ENCODE measurements at places on chromosomes 3 and 15. TPM values are rescaled to one million over a fixed set of nuclear protein-coding genes. Genes with fewer than 3 reads are reported as not detected.

GRCh38 chr3:69178838-69179739 lies 56.7 kb upstream of the LMOD3 start:
- no peak for DNase-seq

DNA sequence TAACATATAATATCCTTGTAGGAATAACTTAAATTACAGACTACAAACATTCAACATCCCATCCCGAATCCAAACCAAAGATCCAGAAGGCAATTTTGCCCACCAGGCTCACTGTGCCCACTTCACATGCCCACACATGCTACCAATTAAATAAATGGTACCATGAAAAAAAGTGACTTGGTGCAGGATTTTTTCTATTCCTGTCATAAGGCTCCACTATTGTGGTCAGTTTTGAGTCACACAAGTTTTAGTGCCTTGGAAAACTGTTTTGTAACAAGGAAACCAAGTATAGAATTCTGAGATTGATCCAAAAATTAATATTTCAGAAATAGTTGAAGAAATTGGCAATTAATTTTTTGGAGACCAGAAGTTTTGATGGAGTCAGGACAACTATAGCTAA lies 470.1 kb upstream of the THBS1 start:
- no peak for DNase-seq

DNA sequence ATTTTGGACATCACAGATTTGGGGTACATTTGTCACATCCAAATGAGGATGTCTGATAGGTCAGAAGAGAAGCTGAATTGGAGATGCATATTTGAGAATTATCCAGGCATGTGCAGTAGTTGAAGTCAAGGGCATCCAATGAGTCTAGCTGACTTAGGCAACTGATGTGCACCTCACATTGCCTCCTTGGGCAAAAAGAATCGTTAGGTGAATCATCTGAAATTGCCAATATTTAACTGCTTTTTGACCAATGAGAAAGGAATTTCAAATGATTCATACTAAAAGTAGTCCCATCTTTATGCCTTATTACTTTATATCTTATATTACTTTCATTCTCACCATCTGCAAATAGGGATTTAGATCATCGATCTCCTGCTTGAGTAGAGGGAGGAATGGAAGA lies 117.7 kb downstream of the CD47 start:
- no peak for DNase-seq

GRCh38 chr3:157077565-157077991 lies 82.4 kb downstream of the CCNL1 start:
- no peak for DNase-seq

DNA sequence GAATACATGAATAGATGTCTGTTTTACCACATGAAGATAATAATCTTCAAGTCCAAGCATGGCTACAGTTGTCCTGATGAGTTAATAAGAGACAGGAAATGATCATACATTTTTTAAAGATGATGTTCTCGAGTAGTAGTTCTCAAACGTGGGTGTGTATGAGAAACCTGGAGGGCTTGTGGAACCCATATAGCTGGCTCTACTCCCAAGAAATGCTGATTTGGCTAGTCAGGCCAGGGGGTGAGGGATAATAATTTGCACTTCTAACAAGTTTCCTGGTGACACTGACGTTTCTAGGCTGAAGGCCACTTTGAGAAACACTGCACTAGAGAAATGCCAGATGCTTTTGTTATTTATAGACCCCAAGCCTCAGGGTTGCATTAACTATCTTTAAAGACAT lies 37.0 kb downstream of the ROPN1B start:
- DNase-seq = no peak

GRCh38 chr15:98003996-98004395 lies 43.5 kb downstream of the ARRDC4 start:
- DNase-seq = no peak

- no peak for DNase-seq
Observed at GRCh38 chr3:41960826-41961750, 815 bp downstream of the ULK4 start.

DNA sequence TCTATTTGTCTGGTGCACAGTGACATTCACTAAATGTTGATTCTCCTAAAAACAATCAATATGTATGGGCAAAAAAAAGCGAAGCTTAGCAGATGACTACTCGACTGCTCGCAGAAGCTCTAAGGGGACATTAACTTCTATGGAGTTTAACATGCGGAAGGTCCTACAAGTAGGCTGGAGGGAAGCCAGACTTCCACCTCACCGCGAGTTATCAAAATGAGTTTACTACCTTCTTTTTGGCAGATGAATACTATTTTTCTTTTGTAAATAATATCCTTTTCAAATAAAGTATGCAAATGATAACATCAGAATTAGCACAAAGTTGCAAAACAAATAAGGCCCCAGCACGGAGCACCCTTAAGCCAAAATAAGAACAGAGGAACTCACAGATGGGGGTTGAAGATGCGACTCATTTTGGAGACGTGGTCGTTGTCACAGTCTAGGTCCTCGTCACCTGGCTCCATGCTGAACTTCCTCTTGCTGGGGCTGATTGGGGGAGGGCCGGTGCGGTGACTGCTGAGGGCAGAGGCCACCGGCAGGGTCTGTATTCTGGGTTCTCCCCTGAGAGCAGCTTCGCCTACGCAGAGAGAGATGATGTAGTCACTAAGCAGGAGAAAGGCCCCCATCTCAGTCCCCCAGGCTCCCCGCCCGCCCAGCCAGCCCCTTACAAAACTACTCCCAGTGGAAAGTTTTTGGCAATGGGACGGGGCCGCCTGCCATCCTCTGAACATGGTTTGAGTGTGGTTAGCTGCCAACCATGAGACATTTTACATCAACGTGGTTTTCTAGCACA lies 42.1 kb downstream of the VGLL4 start:
- no peak for DNase-seq

DNA sequence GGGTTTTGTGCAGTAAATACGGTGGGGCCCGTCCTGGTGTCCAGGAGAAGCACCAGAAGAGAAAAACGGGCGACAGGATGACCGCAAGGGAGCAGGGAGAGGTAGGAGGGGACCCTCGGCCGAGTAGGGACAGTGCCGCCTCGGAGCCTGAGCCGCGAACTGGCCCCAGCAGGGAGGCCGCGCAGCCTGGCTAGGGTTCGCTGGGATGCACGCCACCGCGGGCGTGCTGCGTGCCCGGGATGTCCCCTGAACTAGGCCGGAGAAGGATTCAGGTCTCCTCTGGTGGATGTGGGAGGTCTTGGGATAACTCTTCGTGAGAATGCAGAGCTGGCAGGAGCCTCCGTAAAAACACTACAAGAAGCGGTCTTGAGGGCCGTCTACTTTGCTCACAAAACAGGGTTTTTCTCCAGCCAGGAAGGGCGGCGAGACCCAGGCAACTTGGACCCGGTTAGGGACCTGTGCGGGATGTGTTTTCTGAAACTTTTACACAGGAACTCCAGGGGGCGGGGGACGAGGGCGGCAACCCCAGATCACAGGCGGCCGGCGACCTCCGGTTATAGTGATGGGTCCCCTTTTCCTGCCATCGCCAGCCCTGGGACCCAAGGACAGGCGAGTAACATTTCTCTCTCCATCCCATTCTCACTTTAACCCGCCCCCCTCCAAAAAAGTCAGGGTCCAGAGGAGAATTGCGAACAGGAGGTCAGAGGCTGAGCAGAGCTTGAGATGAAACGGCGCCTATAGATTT lies 35.5 kb downstream of the NR2F2 start:
- no peak for DNase-seq

DNA sequence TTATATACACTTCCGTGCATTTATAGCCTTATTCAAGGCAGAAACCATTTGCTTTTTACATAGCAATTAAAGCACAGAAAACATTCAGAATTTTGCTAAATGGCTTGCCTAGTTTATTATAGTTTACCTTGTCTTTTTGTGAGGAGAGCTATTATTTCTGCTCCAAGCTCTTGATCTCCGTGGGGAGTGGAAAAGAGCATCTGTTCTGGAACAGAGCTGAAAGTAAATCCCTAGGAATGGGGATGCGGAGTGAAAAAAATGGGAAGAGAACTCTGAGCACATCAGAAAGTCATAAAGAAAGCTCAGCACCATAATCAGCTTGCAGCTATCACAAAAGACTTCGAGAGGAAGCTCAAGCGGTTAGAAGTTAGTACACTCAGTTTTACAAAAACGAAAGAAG lies 1006.7 kb downstream of the ROBO2 start:
- no peak for DNase-seq

DNA sequence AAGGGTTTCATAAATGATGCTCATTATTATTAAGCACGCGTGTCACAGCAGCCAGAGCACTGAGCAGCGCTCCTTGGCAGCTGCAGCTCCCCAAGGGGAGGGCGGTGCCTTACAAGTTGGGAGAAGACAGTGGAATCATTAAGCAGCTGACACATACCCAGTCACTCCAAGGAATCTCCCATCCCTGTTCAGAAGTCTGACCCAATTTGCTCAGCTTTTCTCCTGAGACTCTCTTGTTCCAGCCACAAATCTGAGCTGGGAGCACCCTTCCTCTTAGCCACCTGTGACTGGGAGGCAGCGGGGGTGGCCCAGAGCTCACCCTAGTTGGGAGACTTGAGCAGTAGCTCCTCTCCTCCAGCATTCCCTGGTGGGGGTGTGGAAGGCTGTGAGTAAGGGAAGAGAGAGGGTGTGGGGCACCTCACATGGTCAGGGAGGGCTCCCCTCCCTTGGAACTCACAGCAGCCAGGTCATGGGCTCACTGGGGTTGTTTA lies 64.3 kb downstream of the DUT start:
- DNase-seq = no peak

DNA sequence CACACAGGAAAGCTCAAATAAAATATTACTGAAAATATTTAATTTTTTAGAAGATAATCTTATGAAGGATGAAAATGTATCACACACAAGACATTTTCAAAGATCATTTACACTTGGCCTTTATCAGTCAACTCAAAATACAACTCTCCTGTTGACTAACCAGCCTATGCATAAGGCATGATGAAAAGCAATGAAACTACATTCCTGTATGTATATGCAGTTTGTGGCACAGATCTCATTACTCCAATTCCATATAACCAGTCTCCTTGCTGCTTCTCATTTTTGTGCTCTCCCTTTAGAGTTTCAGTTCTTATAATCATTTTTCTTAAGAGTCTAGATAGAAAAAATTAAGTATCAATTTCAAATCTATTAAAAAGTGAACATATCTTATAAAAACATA lies 25.8 kb downstream of the AQR start:
- DNase-seq = no peak

GRCh38 chr15:62792986-62793751 lies 249.4 kb upstream of the TPM1 start:
- DNase-seq = no peak

- DNase-seq = peak; percentile 34
Observed at GRCh38 chr15:79380755-79381497, 51.2 kb upstream of the MINAR1 start.

- DNase-seq = no peak
Observed at GRCh38 chr3:13879102-13879945, 547 bp downstream of the WNT7A start.

- no peak for DNase-seq
Observed at GRCh38 chr3:8371085-8371551, 130.5 kb upstream of the LMCD1 start.

DNA sequence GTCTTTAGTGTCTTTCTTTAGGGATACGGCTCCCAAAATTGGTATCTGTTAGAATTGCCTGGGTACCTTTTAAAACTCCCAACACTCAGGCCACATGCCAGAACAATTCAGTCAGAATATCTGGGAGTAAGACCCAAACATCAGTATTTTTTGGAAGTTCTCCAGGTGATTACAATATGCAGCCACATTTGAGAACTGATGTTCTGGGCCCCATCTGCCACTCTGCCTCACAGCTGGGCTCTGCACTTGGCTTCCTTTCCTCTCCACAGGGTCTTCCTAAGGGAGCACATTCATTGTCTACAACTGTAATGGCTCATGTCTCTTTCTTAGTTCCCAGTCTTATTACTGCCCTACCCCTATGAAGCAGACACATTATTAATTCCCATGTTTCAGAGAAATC lies 394.5 kb downstream of the MFSD1 start:
- no peak for DNase-seq

DNA sequence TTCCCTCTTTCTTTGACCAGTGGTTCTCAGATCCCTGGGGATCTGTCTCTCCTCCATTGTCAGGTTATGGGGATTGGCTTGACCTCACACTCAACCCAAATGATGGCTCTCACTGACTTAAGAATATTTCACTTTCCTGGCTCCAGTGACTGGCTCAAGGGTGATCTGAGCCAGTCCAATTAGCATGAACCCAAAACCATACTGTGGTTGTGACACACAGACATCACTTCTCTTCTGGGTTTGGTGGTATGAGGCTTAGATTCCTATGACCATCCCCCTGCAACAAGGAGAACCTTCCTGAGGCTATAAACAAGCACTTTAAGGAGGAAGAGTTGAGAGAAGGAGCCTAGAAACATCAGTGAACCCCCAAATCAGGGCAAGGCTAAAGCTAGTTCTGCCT lies 85.8 kb downstream of the KCNAB1 start:
- no peak for DNase-seq

- no peak for DNase-seq
Observed at GRCh38 chr3:14518432-14518802, 21.7 kb downstream of the GRIP2 start.

GRCh38 chr15:100295939-100296565 lies 45.7 kb downstream of the ADAMTS17 start:
- no peak for DNase-seq

DNA sequence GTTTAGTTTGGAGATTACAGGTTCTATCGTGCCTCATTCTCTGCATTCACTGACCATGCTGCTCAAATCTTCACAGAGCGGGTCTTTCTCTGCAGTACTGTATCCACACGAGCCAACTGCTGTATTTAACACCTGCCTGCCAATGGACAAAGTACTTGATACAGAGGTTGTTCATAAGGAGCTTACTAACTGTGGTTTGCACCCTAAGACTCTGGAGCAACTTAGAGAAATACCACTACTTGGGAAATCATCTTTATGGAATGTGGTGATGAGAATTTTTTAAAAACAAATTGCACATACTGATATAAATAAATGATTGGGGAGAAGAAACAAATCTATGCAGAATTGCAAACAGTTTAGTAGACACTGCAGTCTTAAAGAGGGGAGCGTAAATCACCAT lies 90.0 kb downstream of the PPP2R3A start:
- no peak for DNase-seq

GRIP2 gene
- polyA plus RNA-seq = 29.3 TPM

UBA5 gene
- polyA plus RNA-seq = 32.4 TPM

ATP13A5 gene
- polyA plus RNA-seq = 0.63 TPM

HRG gene
- polyA plus RNA-seq = not detected

CHDH gene
- 1.00 TPM for polyA plus RNA-seq

SPINK8 gene
- polyA plus RNA-seq = not detected

CATSPER2 gene
- 2.1 TPM for polyA plus RNA-seq

PBRM1 gene
- 46.8 TPM for polyA plus RNA-seq

LYZL4 gene
- not detected for polyA plus RNA-seq
